T-helper 1 cell treated with Interleukin-12 subunit alpha and Interleukin-12 subunit beta and Interleukin-4 antibody, amounts not matched to agents 30 ng/mL and 1 ng/mL, for 36 hours (primary cell): ENCODE measurements at places on chromosomes 11 and 22. TPM values are rescaled to one million over a fixed set of nuclear protein-coding genes. Genes with fewer than 3 reads are reported as not detected.

The TMEM25 gene
- total RNA-seq, result 7.7 and 13.3 TPM in 2 replicates

The BCO2 gene
- total RNA-seq, result 1.7 and 2.2 TPM in 2 replicates

The NLRP6 gene
- total RNA-seq, result 10.5 and 11.7 TPM in 2 replicates

The CSTF3 gene
- total RNA-seq, result 27.9 and 31.1 TPM in 2 replicates

The OR8D1 gene
- total RNA-seq, result not detected in 2 replicates

The NCF4 gene
- 66.5 and 70.4 TPM in 2 replicates for total RNA-seq

The PKDREJ gene
- total RNA-seq, result not detected in 2 replicates

The PLAAT3 gene
- 2.9 and 3.0 TPM in 2 replicates for total RNA-seq

The CHRNA10 gene
- total RNA-seq, result 3.1 and 4.2 TPM in 2 replicates

The TMEM126B gene
- 54.6 and 55.6 TPM in 2 replicates for total RNA-seq
